ENCODE measurements at places on chromosomes 12 and 14. TPM values are rescaled to one million over a fixed set of nuclear protein-coding genes. Genes with fewer than 3 reads are reported as not detected.
A peak's percentile ranks its signal among the peaks of the same experiment; 100 is the strongest.

DNA sequence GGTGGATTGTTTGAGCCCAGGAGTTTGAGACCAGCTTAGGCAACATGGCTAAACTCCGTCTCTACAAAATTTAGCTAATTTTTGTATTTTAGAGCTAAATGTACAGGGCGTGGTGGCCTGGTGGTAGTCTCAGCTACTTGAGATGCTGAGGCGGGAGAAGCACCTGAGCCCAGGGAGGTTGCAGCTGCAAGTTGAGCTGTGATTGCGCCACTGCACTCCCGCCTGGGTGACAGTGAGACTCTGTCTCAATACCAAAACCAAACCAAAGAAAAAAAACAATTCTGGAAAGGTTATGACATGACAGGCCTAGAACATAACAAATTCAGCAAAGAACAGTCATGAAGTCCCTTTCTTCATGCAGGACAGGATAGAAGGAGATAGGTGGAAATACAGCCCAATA is 25.7 kb downstream of the WDR89 start:
- H3K4me1 ChIP-seq: peaks cover 11% of the 10 kb centered on the region
- no peak for DNase-seq
- no peak overlapping the region for H3K4me3 ChIP-seq
- no peak overlapping the region for H3K27ac ChIP-seq
- no peaks in the 10 kb centered on the region for H3K36me3 ChIP-seq

DNA sequence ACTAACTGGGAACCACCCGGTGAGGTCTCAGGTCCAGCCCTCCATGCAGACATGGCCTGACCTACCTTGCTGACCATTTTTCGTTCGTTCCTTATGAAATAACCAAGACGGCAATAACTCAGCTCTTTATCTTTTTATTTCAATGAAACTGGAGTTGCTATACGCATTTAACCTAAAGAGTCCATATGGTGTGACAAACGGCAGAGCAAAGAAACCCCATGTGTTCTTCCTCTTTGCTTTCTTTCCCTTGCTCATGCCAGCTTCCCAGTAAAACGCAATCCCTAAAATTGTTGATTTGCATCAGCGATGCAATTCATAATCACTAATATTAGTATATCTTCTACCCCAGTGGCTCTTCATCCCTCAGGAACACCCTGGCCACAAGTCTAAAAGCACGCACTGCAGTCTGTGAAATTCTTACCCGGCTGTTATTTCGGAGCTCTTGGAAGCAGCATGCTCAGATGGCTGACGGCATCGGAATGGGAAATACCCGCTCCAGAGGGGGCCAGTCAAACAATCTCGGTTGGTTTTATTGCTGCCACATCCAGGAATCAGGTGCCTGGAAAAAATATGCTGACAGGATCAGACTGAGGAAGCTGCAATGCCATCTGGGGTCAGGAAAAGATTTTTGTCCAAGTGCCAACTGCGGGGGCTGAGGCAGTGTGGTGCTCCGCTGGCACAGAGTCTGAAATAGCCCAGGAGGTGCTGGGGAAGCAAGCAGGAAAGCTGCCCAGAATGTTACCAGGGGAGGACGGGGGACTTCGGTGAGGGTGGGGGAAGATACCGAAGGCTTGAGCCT is 28.2 kb upstream of the KCNA1 start:
- no peak overlapping the region for H3K4me3 ChIP-seq
- no peaks in the 10 kb centered on the region for H3K4me1 ChIP-seq
- H3K27me3 ChIP-seq: no peaks in the 10 kb centered on the region
- no peak overlapping the region for H3K27ac ChIP-seq
- H3K36me3 ChIP-seq: no peaks in the 10 kb centered on the region

DNA sequence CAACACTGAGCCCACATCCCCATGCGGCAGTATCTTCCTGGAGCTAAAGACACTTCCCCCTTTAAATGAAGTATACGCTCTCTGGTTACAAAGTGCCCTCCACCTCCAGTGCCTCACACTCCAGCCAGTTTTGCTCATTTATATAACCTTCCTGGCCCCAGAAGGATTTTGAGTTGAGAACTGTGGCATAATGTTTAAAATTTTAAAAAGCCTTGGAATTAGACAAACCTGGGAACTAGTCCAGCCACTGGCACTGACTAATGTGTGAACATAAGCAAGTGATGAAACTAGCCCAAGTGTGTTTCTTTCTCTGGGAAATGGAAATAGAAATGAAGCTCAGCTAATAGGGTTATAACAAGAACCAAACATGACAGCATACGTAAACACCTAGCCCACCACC is 723.7 kb upstream of the USP15 start:
- no peak for DNase-seq
- H3K4me1 ChIP-seq: no peaks in the 10 kb centered on the region
- H3K27ac ChIP-seq: peak overlapping the region; percentile 46
- no peaks in the 10 kb centered on the region for H3K36me3 ChIP-seq
- no peaks in the 10 kb centered on the region for H3K27me3 ChIP-seq
- no peak overlapping the region for H3K4me3 ChIP-seq

DNA sequence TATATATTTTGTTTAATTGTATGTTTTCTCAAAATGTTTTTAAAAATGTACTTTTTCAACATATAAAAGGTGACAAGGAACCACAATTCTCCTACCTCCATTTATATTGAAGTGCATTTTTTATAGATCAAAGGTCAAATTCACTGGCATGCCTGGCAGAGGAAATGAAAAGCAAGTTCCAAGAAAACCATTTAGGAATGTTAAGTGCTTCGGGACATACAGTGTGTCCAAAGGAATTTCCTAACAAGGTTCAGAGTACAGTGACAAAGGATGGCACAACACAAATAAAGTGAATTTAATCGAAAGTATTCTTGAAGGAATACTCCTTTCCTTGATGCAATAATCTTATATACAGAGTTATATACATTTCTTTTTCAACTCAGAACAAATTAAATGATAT is 242.3 kb downstream of the CCER1 start:
- H3K27ac ChIP-seq: no peak overlapping the region
- no peaks in the 10 kb centered on the region for H3K27me3 ChIP-seq
- no peaks in the 10 kb centered on the region for H3K4me1 ChIP-seq
- H3K36me3 ChIP-seq: no peaks in the 10 kb centered on the region

PPP4R4 gene
- not detected for total RNA-seq

Data from ascending aorta (tissue), 2 donors.